ENCODE measurements at places on chromosomes 13 and 19. TPM values are rescaled to one million over a fixed set of nuclear protein-coding genes. Genes with fewer than 3 reads are reported as not detected.

The SIAH3 gene
- not detected for polyA plus RNA-seq

The ZNF208 gene
- 1.0 TPM for polyA plus RNA-seq

The ZSWIM9 gene
- polyA plus RNA-seq, result 10.6 TPM

The SBK2 gene
- polyA plus RNA-seq, result not detected

The COL4A1 gene
- polyA plus RNA-seq, result 334 TPM

DNA sequence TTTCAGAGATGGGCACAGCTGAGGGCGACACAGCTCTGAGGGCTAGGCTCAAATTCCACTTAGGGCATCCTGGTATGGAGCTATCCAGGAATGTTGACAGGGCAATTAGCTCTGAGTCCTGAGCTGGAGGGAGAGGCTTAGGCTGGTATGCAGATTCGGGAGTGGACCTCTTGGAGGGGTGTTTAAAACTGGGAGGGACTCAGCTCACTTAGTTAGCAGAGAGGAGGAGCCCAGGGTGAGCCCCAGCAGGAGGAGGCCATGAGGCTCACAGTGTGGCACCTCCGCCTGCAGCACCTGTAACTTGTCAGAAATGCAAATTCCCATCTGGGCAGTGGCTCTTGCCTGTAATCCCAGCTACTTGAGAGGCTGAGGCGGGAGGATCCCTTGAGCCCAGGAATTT, 10.2 kb upstream of the NOP53 start:
- no peak for DNase-seq

- DNase-seq, result no peak
These were observed 7.2 kb downstream of the SLITRK5 start for GRCh38 chr13:87678372-87678752.

GRCh38 chr19:14135985-14136508, 342 bp downstream of the ASF1B start:
- DNase-seq, result no peak

DNA sequence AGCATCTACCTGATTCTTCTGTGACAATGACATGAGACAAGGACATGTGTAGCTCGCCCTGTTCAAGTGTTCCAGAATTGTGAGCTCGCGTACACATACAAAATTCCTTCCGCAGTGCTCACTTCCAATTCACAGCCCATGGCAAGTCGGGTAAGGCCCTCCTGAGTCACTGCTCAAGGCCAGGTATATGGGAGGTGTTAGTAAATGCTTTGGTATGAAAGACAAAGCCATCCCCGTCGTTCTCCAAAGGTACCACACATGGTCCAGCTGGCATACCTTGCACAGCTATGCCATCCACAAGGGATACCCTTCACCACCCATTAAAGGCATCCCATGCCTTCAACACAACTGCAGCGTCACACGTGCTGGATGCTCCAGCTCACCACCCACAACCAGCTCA, 4.4 kb upstream of the ELL start:
- DNase-seq, result no peak

GRCh38 chr19:30881281-30881680, 468.0 kb downstream of the TSHZ3 start:
- no peak for DNase-seq

GRCh38 chr19:35936738-35937268, 629 bp downstream of the LRFN3 start:
- no peak for DNase-seq

- DNase-seq, result no peak
These were observed 10.6 kb downstream of the ERFL start for GRCh38 chr19:41917676-41918075.
